Adipocyte (in vitro differentiated cells): ENCODE measurements at places on chromosomes 4 and X.

DNA sequence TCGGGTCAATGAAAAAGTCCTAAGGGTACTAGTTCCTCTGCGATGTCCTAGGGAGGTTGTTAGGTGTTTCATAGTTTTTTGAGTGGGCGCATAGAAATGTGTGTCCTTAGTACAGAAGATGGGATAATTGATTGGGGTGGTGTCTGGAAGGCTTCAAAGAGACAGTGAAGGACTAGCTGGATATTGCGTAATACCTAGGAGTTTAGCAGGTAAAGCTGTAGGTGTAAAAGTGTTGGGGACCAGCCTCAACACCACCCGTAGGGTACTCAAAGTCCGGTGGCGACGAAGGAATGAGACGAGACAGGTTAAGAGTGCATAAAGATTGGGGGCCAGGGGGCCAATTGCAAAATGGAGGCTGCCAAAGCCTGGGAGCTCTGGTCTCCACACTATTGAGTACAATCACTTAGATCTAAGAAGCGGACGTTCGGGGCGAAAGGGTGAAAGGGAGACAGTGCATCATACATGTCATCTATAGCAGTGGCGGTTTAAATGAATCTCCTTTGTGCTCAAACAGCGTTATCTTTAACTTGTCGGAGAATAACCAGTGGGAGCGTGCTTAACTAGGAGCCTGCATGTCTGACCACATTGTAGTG lies 1.0 kb downstream of the TRMT44 start:
- DNase-seq, result no peak

DNA sequence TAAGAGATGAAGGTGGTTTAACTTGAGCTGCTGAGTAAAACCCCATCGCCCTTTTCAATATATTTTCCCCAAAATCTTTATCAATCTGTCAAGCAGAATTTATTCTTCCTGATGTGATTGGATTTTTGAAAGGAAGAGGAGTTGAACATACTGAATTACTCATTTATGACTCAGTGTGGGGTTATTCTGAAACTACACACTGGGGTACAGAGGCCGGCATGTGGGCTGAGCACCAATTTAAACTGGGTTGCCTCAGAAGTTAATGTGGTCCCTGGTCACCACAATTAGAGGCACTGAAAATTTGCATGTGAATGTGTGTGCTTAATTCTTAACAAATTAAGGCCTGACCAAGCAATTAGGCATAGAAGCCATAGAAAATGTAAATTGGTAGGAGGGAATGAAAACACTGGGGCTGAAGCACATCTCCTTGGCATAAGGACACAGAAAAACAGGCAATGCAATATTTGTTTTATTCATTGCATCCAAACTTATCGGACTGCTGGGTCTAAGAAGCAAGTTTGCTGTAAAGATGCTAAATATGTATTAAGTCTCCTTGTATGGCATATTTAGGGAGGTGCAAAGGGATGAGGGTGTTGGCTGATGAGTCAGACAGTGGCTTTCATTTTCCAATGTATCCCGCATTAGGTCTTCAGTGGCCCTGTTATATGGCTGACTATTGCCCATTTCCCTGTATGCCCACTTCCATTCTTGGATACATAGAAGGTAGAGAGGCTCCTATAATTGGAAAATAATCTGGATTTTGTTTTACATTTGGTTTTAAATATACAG lies 170.9 kb downstream of the IL15 start:
- DNase-seq, result peak; percentile 56

DNA sequence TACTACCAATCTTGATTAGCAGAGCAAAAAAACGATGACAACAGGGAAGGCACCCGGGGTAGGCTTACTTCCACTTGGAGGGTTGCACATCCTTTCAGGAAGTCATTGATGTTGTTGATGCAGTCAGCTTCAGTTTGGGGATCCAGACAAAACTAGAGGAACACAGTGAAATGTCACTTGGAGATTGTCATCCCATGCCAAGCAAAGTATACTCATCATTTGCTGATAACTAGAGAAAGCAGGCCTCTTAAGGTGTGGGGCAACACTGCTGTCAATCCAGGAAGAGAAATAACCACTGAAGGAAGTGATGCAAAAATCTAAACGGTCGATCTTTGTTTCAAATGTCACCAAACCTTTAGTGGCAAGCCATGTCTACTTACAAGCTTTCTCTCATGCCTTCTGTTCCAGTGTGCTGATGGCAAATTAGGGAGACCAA lies 1.4 kb downstream of the ARHGEF6 start:
- DNase-seq, result no peak

- DNase-seq, result no peak
Measured at GRCh38 chr4:107826421-107826980, 1.8 kb downstream of the SGMS2 start.

GRCh38 chr4:99028187-99028586 lies 32.7 kb downstream of the METAP1 start:
- peak; percentile 22 for DNase-seq

GRCh38 chr4:110411574-110412011 lies 64.4 kb upstream of the ENPEP start:
- DNase-seq, result no peak

GRCh38 chrX:153573984-153574383 lies 25.0 kb downstream of the CCNQ start:
- no peak for DNase-seq

- no peak for DNase-seq
Measured at GRCh38 chr4:158605393-158605792, 66.3 kb downstream of the C4orf46 start.

DNA sequence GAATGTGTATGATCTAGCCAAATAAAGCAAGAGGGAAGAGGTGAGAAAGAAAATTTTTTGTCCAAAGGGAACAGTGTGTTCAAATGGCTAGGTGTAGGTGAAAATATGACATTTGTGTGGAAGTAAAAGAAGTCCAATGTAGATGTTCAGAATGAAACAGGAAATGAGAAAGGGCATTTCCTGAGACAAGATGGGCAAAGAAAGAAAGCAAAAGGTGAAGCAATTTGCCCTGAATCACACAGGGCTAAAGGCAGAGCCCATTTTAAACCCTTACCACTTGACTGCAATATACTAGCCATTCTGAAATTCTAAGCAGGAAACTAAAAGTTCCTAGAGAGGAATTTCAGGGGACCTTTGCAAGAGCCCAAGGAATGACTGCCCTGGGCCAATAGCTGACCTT lies 36.0 kb downstream of the CLOCK start:
- DNase-seq, result no peak

DNA sequence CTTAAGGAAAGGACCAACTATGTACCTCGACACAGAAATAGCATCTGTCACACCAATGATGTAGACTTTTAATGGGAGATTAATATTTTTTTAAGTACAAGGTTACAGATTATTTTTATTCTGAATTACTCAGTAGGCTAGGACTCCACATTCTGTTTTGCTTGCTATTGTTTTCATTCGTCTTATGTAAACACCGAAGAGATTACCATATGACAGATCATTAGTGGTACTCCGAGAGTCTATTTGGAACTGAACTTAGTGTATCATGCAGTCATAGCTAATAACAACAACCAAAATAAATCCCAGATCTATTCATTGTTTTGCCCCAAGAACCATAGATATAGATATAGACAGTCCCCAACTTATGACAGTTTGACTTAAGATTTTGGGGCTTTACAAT lies 139.7 kb upstream of the SPRY1 start:
- no peak for DNase-seq

- DNase-seq, result no peak
Measured at GRCh38 chr4:99855678-99856077, 38.5 kb downstream of the LAMTOR3 start.

- no peak for DNase-seq
Measured at GRCh38 chrX:30219372-30219771, 4.0 kb downstream of the MAGEB2 start.

- peak; percentile 57 for DNase-seq
Measured at GRCh38 chr4:147550626-147551246, 66.5 kb upstream of the TMEM184C start.

DNA sequence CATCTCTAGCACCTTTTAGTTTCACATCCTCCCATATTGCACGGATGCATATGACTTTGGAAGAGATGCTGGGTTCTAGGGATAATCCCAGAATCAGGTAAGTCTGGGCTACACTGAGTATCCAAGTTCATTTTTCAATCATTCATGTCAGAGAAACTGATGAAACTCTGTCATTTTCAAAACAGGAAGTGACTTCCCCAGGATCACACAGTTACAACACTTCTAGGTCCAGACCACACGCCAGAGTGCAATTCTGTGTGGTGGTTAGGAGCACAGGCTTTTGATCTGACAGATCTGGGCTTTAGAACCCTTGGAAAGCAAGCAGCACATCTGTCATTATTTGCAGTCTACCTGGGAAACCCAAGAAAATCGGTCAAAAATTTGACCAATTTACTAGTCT lies 52.1 kb upstream of the CDKN2AIP start:
- no peak for DNase-seq

- DNase-seq, result no peak
Measured at GRCh38 chr4:122453384-122453995, 3.0 kb downstream of the IL2 start.

DNA sequence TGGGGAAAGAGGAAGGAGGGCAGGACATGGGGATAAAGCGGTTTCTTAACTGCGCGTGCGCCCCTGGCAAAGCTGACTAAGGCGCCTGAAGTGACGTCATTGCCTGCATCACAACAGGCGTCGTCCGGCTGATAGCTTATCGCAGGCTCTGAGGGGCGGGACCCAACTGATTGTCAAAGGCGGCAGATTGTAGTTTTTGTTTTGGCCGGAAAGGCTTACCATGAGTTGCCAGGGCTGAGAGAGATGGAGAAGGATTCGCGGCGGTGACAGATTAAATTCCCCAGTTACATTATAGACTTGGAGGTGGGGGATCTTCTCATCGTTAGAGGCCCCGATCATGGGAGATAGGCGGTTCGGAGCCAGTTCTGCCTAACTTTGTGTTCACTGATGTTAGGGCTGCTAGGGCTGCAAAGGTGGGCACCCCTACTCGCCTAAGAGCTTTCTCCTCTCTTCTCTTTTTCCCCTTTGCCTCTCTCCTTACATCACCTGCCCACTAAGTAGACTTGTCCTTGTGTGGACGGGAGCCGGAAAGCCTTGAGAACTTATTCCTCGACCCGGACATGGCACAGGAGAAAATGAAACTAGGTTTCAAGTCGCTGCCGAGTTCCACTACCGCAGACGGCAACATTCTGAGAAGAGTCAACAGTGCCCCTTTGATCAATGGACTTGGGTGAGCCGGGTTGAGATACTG lies 148.9 kb upstream of the PLAC1 start:
- DNase-seq, result peak; percentile 95
